ENCODE measurements at places on chromosomes 1 and 21.
A peak's percentile ranks its signal among the peaks of the same experiment; 100 is the strongest.

DNA sequence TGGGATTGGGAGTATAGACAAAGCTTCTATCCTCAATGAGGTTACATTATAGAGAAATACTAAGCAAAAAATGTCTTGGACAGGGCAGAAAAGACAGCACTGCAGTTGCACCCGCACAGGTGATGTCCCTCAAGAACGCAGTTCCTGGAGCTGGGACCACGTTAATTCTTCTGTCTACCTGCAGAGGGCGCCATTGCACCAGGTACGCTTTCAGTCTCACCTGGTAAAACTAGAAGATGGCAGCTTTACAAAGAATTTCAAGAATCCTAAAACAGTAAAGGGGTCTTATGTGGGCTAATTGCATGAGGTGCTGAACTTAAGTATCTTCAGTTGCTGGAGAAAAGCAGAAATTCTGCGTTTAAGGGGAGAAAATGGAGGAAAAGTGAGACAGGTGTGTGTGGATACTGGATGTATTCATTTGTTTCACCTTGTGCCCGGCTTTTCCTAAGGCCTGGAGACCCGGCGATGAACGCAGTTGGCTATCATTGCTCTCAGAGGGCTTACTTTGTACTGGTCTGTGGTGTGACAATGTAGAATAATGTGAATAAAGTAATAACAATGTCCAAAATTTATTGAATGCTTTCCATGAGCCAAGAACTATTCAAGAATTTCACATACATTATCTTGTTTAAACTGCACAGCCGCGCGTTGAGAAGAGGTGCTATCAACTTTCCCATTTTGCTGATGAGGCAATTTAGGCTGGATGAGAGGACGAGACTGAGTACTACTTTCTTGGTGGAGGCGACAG, 276.3 kb upstream of the GREM2 start:
- DNase-seq = peak; percentile 25

DNA sequence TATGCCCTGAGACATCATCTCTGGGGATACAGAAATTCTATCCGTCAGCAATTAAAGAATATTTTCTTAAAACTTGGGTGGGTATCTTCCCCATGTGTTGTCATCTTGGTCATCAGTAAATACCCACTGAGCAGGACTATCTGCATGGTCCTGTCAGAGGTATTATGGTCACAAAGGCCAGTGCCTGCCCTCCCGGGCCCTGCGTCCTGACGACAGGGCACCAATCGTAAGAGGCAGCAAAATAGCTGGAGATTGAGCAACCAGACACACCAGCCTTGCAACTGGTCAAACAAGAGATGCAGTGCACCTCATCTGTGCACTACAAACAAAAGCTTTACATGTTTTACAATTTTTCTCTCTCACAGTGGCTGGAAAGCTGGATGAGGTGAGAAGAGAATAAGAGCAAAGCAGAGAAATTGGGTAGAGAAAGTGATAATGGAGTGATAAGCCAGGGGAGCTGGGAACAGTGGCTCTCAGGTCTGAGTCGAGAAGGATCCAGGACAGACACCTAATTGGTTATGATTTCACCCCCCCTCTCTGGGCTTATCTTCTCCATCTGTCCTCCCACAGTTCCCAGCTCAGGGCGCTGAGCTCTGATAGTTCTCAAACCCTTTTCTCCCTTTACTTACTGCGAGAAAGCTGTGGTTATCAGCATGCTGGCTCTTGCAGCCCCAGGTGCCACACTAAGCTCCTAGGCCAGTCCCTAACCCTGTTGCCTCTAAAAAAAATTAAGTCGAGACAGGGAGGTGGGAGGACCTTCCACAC, 8.8 kb upstream of the SRP9 start:
- no peak for DNase-seq

GRCh38 chr1:39608921-39609320, 30.5 kb downstream of the HEYL start:
- DNase-seq = no peak

- peak; percentile 18 for DNase-seq
Observed at GRCh38 chr21:42627527-42628289, 25.7 kb upstream of the PDE9A start.

DNA sequence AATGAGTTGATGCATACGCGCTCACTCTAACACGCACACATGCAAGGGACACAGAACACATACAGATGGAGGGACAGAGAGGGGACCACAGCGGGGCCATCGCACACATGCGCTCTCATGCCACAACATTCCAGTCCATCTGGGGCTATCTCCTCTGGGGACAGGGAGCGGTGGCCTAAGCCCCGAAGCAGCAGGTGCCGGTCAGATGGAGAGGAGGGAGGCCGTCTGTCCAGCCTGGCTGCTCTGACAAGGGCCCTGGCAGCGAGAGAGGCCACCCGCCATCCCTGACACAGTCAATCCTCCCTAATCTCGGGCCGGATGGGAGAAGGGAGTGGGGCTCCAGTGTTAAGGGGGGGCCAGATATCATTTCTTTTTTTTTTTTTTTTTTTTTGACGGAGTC, 123.5 kb downstream of the KIAA0319L start:
- no peak for DNase-seq

GRCh38 chr1:147669469-147670318, 630 bp downstream of the ACP6 start:
- peak; percentile 68 for DNase-seq

DNA sequence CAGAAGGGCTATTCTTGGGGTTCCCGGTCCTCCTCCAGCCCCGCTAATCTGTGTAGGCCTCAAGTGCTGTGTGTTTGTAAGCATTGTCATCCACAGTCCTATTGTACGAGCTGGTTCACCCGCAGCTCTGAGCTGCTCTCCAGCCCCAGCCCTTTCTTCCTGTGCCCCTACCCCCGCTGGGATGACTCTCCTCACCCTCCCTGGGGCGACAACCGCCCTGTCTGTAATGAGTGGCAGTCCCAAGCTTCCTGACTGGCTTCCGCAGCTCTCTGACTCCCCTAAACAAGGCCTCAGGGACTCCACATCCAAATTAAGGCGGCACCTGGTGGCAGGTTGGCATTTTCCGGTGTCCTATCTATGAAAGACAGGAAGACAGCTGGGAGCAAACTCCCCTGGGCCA, 45.8 kb downstream of the TFF3 start:
- DNase-seq = peak; percentile 46

- DNase-seq = no peak
Observed at GRCh38 chr21:34817821-34818661, 149.2 kb downstream of the CLIC6 start.

GRCh38 chr1:97192872-97193572, 471.4 kb downstream of the PTBP2 start:
- no peak for DNase-seq

DNA sequence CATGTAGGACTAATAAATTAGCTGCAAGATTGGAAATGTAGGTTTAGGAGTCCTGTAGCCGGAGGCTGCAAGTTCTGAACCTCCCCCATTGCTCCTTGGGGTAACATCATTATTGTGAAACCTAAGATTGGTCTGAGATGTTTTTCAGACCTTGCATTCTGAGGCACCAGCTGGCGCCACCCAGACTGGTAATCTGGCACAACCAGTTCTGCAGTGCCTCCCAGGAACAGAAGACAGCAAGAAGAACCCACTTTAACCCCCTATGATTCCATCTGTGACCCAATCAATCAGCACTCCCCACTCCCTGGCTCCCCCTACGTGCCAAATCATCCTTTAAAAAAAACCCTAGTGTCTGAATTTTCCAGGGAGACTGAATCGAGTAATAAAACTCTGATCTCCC, 11.6 kb upstream of the DNAJC6 start:
- DNase-seq = peak; percentile 44

- peak; percentile 33 for DNase-seq
Observed at GRCh38 chr1:97895278-97895677, 25.6 kb downstream of the DPYD start.

GRCh38 chr1:94094469-94095111, 26.4 kb downstream of the ABCA4 start:
- DNase-seq = peak; percentile 46

GRCh38 chr1:154598871-154599635, 8.9 kb downstream of the ADAR start:
- no peak for DNase-seq

- DNase-seq = peak; percentile 48
Observed at GRCh38 chr1:41804176-41804575, 114.5 kb downstream of the HIVEP3 start.

- DNase-seq = no peak
Observed at GRCh38 chr1:28644494-28644893, 1.6 kb upstream of the TAF12 start.

GRCh38 chr1:178273707-178274410, 180.0 kb downstream of the RASAL2 start:
- DNase-seq = no peak

DNA sequence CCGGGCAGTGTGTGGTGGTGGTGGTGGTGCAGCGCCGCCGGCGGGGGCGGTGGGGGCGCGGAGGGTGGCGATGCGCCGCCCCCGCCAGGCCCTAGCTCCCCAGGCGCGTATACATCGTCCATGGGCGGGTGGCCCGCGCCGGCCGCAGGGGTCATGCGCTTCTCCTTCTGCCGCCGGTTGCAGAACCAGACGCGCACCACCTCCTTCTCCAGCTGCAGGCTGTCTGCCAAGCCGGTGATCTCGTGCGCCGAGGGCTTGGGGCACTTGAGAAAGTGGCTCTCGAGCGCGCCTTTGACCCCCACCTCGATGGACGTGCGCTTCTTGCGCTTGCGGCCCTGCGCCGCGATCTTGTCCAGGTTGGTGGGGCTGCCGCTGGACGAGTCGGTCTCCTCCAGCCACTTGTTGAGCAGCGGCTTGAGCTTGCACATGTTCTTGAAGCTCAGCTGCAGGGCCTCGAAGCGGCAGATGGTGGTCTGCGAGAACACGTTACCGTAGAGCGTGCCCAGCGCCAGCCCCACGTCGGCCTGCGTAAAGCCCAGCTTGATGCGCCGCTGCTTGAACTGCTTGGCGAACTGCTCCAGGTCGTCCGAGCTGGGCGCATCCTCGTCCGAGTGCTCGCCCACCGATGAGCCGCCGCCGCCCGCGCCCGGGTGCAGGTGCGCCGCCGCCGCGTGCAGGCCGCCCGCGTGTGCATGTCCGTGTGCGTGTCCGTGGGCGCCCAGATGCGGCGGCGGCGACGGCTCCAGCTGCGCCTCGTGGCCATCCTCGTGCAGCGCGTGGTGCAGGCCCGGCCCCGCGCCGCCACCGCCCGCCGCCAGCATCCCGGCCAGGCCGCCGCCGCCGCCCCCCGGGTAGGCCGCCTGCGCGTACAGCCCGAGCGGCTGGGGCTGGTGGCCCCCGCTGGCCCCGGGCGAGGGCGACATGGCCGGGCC, 926 bp downstream of the POU3F1 start:
- DNase-seq = peak; percentile 58
